D721Med (cell line): ENCODE measurements at places on chromosomes 11 and 22.
A peak's percentile ranks its signal among the peaks of the same experiment; 100 is the strongest.

GRCh38 chr11:93662175-93662570, 691 bp downstream of the CEP295 start:
- no peak for DNase-seq

- DNase-seq, result no peak
These were observed 38.2 kb downstream of the CD6 start for GRCh38 chr11:61009392-61010275.

- DNase-seq, result no peak
These were observed 28.0 kb downstream of the TPST2 start for GRCh38 chr22:26561756-26562417.

GRCh38 chr11:107562647-107563208, 2.8 kb downstream of the ALKBH8 start:
- DNase-seq, result no peak

DNA sequence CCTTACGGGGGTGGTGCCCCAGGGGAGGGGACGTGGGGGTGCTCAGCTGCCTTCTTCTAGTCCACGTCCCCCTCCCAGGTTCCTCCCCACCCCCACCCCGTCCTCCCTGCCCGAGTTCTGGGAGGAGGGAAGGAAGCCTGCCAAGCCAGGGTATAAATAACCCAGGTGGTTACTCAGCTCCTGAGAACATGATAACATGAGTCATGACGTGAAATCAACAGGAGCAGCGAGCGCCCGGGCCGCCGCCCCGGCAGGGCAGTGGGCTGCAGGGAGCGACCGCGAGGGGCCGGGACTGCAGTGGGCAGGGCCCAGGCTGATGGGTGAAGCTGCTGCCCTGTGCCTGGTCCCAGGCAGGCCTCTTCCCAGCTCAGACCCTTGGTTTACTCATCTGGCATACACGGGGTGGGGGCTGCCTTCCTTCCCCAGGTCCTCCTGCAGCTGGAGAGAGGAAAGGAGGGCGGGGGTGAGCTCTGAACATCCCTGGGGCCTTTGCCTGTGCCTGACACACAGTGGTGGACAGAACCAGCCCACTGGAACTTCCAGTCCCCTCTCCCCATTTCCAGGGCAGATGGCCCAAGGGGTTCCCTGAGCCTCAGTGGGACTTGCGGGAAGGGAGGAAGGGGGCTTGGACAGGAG, 8.8 kb upstream of the PDGFB start:
- no peak for DNase-seq

DNA sequence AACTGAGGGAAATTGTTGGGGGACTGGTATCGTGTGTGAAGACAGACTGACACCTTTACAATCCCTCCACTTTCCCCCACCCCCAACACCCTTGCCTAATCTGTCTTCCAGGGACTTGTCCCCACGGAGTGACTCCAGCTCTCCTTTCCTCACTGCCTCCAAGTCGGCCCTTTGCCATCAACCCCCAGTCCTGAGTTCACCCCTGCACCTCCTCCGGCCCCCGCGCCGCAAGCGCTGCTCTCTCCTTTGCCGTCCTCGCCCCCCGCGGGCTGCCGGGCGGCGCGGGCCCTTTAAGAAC, 183 bp upstream of the ABCG4 start:
- DNase-seq, result no peak

DNA sequence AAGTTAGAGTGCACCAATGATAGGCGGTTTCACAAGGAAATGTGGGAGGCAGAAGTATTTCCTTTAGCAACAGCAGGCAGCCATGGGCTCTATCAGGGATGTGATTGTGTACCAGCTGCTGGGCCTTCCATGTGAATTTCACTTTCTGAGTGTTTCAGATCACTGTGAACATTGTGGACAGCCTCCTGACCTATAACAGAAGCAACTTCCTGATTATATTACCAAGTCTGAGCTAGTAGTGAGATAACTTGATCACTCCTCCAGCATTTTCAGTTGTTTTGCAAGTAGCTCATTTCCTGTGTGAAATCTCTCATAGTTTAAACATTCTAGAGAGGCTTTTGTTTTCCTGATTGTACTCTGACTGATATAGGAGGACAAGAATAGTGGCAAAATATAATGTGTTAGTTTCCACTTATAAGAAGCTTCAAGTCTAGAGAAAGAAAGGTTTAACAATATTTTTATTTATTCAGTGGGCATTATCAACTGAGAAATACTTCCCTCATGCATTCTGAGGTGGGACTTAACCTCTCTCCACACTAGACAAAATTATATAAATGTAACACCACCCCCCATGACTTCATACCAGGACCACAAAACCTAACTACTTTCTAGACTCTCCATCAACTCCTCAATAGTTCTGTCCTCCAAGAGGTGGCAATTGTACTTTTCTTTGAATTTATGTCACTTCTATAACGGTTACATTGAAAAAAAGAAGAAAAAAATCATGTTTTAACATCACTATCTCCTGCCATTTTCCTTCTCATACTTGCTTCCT, 184.2 kb upstream of the LUZP2 start:
- no peak for DNase-seq

DNA sequence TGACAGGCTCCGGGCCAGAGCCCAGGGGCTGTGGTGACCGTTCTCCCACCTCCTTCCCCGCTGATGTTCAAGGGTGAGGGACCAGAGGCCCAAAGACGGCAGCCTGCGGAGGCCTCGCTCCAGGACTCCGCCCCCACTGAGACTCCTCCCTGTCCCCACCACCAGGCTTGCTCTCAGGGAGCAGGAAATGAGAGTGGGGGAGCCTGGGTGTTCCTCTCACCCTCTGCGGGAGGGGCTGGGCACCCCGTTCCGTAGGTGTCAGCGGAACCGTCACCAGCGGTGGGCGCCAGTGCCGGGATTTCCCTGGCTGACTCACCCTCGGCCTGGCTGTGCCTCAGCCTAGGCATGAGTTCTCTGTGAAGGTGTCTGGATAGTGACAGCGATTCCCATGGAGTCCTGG, 15.7 kb downstream of the DAGLA start:
- DNase-seq, result no peak

DNA sequence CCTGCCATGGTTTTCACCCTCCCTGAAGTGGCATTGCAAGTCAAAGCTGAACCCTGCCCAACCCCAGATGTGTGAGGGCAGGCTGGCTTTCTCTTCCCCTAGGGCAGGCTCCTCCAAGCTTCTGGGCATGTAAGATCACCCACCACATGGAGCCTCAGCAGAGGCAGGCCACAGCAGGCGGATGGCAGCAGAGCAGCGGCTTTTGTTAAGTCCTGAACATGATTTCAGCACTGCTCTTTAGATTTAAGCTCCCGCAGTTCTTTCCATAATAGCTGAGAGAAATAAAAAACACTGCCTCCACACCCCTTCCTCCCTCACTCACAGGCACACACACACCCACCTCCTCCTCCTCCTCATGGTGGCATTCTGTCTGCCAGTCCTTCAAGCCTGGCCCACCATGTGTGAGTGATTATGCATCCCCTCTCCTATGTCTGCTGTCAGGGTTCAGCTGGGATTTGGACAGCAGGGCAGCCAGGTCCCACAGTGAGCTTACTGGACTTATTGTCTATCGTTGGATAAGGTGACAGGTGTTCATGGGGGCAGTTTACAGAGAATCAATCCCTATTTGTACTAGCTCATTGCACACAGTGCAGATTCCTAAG, 5.0 kb upstream of the NTM start:
- no peak for DNase-seq

- DNase-seq, result no peak
These were observed 15.5 kb downstream of the C11orf91 start for GRCh38 chr11:33685082-33685481.

GRCh38 chr11:83782329-83782728, 496.2 kb upstream of the CCDC90B start:
- DNase-seq, result no peak

DNA sequence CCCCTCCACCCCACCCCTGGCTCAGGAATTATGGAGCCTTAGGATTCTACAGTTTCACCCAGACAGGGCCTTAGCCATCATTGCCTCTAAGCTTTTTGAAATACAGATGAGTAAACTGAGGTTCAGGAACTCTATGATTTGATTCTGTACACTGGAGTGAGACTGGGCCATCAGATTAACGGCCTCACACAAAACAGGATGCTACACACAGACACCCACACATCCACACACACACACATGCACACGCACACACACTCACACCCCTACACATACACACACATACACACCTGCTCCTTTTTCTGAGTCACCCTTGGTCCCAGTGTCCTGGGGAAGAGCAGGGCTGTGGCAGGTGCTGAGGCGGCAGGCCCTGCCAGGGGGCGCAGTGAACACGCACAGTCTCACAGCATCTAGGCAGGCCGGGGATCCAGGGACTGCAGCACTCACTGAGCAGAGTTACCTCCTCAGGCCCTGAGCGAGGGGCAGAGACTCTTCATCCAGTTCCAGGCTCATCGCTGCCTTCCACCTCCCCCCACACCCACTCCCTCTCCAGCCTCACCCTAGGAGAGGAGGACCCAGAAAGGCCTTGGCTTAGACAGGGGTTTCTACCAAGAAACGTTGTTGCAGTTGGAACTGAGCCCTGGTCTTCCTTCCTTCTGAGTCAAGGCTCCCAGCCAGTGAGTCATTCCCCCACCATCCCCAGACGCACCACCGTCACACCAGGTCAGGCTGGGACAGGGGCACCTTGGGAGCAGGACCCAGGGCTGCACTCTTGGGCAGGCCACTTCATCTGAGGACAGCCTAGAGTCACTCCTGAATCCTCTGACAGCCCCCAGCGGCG, 89.8 kb upstream of the PARVA start:
- DNase-seq, result no peak

GRCh38 chr11:65485920-65486219, 13.0 kb upstream of the MALAT1 start:
- no peak for DNase-seq

- no peak for DNase-seq
These were observed 50.6 kb upstream of the MN1 start for GRCh38 chr22:27851974-27852746.

DNA sequence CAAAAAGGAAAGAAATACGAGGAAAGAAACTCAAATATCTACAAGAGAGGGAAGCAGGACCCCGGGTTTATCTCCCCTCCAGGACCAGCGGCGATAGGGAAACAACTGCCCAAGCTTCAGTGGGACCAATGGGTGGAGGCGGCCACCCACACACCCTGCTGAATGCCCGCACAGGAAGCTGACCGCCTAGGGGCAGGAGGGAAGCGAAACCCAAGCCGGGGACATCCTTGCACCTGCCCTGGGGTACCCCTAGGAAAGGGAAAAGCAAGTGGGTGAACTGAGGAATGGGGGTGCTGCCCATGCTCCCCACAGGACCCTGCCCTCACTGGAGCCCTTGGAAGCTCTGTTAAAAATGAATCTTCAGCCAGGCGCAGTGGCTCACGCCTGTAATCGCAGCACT, 27.6 kb upstream of the HMOX1 start:
- no peak for DNase-seq

GRCh38 chr11:86765878-86766277, 34.5 kb upstream of the PRSS23 start:
- no peak for DNase-seq

DNA sequence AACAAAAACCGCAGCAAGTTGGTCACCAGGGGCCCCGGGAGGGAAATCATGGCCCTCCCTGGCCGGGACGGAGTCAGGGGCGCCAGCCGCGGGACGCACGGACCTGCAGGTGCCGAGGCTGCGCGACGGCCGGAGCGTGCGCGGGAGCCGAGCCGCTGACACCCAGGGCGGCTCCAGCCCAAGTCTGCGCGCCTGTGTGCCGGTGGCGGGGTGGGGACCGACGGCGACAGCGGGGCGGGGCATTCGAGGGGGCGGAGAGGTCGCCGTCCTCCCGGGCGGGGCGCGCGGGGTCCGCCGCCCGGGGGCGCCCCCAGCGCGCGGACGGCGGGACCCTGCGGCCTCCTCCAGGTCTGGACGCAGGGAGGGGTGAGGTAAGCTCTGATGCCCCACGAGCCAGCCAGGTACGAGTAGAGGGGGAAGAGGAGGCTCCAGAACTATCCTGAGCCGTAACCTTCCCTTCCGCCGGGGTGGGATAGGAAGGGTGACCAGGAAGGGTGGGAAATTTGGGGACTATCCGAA, at the start of gene ESAM:
Gene ESAM (minus strand): TSS at position 186 of the 519 bp plus-strand sequence. CDS start 136 bp downstream, at position 50.
- DNase-seq, result no peak

DNA sequence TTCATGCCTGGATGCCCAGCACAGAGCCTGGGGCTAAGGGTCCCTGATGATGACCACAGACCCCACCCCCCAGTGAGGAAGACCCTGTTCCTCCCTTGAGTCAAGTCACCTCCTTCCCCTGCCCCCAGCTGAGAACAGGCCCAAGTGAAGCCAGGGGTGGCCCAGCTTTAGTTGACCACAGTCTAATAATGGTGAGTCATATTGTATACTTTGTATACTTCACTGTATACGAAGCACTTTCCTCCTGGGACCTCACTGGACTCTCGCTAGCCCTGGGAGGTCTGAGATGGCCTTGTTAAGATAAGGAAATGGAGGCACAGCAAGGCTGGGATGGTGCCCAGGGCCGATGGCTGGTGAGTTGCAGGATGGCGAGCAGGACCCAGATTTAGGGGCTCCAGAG, 3.7 kb upstream of the FLRT1 start:
- DNase-seq, result no peak

GRCh38 chr11:118635237-118635591, 27.8 kb downstream of the PHLDB1 start:
- no peak for DNase-seq

DNA sequence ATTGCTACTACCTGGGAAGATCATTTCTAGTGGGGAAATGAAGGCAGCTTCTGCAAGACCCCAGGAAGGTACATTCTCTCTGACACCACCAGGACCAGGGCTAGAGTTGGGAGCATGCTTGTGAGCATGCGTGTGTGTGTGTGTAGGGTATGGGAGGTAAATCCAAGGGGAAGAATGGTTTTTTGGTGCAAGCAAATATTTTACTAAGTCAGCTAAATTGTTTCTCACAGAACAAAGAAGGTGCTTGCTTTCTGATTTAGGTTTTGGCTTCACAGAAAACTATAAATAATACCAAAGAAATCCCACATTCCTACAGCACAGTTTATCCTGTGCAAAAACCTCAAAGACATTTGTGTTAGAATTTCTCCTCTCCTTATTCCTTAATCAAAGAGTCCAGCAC, 344.0 kb upstream of the CCDC90B start:
- no peak for DNase-seq

DNA sequence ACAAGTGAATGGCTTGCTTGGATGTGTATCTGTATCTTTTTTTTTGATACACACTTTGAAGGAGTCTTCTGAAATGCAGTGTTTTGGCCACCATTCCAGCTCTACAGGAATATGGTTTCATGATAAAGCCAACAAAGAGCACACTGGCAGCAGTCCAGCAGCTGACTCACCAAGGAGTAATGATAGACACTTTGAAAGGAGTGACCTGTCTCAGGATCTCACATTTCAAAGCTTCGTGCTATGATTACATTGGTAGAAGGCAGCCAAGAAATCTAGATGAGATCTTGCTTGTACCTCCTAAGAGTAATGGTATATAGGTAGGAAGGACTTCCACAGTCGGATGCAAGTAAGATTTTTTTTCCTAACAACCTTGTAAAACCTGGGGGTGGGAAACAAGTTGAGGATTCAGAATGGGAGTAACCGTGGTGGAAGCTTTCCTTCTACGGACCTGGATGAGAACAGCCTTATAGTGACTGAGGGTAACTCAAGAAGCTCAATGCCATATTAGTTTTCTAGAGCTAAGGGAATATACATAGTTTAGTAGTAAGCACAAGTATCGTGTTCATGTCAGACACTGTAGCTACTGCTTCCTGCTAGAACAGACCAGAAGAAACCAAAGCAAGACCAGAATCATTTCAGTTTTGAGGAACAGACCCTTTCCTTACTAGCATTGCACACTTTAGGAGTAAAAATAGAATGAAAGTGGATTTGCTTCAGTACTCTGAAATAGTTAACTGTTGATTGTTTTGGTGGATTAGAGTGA, 25.0 kb downstream of the MTMR3 start:
- no peak for DNase-seq

GRCh38 chr11:133956650-133957633, at the start of gene IGSF9B:
TSS of gene IGSF9B (minus strand) at chr11:133956968. CDS start at chr11:133956754, 214 bp downstream.
- peak; percentile 99 for DNase-seq

- no peak for DNase-seq
These were observed 6.3 kb upstream of the SEZ6L start for GRCh38 chr22:26162926-26163325.
